ENCODE measurements at places on chromosomes 12 and 14.

- DNase-seq, result no peak
Measured at GRCh38 chr12:19276767-19277166, 147.2 kb downstream of the PLEKHA5 start.

- DNase-seq, result no peak
Measured at GRCh38 chr12:100329800-100330199, 27.1 kb upstream of the SLC17A8 start.

DNA sequence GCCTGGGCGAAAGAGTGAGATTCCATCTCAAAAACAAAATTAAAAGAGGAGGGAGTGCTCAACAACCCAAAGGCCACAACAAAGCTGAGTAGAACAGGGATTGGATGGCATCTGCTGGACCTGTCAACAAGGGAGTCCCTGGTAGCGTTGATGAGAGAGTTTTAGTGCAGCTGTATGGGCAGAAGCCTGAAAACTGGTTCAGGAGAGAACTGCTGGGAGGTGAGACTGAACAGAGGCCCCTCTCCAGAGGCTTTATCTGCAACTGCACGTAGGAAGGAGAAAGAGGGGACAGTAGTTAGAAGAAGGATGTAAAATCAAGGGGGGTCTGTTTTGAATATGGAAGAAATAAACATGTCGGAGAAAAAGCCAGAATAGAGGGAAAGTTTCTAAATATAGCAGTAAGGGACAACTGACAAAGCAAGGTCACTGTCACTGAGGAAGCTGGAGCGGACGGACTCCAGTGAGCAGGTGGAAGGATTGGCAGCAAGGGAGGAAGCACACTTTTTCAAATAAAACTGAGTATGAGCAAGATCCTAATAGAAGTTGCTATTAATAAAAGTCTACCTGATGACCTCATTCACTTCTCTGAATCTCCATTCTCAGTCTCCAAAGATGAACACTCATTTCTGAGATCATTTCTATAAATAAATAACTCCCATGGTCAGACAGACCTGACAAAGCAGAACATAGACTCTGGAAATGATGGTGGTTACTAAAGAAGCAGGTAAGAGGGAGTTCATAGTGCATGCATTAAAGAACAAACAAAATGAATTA lies 11.8 kb upstream of the ATF1 start:
- DNase-seq, result peak; percentile 17

DNA sequence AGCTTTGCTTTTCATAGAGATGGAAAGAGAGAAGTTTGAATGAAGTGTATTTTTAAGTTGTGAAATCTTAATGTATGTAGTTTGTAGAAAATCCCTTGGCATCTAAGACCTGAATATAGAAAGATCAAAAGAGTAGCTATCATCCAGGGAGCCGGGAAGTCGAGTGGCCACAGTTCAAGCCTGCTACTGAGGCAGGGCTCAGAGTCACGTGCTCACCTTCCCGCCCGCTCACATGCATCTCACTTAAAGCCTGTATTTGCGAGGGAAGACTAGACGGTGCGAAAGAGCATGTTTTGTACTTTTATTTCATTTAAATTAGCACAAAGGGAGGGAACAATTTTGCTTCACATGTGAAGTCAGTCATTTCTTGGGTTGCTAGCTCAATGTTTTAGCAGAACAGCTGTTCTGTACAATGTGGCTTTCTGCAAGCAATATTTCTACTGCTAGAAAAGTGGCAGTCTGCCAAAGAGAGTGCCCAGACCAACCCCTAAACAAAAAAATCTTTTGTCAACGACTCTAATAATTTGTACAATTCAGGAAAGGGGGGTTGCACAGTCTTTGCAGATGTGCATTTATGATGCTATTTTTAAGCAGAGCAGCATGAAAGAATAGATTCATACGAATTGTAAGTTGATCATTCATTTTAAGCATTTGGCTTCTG lies 290.7 kb downstream of the NPAS3 start:
- DNase-seq, result peak; percentile 17

DNA sequence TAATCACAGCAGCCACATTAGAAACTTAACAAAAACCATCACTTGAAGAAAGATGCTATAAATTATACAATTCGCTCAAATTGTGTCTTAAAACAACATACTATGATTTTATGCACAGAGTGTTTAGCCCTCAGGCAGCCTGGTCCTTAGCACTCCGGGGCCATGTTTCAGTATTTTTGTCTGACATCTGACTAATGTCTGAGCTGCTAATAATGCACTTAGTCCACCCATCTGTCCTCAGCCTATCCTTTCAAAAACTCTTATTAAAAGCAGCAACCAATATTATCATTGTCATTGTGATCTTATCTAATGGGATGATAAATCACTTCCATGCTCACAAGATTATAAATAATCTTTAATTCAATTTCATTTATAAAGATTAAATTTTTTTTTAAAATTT lies 602.7 kb upstream of the FOXG1 start:
- no peak for DNase-seq

DNA sequence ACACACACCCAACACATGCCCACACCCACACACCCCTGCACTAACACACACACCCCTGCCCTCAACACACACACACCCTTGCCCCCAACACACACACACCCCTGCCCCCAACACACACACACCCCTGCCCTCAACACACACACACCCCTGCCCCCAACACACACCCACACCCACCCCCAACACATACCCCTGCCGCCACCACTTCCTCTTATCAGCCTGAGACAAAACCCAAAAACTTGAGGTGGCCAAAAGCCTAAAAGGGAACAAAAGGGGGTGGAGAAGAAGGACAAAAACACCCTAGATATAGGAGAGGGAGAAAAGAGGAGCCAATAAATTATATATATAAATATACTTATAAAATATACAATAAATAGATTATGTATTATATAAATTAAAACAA lies 9.1 kb upstream of the DEGS2 start:
- DNase-seq, result no peak

DNA sequence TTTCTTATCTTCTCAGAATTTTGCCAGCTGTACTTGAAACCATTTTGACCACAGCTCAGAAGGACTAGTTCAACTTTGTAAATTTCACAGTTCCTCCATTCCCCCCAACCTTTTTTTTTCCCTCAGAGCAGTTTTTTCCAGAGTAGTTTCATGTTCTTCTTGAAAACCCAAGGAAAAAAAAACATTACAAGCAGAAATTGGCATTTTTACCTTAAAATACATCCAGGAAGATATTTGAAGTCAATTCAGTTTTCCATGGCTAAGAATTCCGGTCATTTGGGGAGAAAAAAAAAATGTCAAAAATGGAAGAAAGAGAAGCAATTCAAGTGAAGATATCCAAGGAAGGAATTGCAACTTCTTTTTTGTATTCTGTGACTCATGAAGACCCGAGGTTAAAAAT lies 39.5 kb downstream of the SYNE2 start:
- no peak for DNase-seq

GRCh38 chr12:120993496-120993895 lies 15.2 kb downstream of the HNF1A start:
- DNase-seq, result no peak

- DNase-seq, result peak; percentile 31
Measured at GRCh38 chr14:86404425-86404824, 874.5 kb downstream of the FLRT2 start.

GRCh38 chr14:93239869-93240677 lies 33.0 kb downstream of the UBR7 start:
- DNase-seq, result peak; percentile 80

GRCh38 chr14:32480337-32480736 lies 151.2 kb downstream of the AKAP6 start:
- peak; percentile 39 for DNase-seq

DNA sequence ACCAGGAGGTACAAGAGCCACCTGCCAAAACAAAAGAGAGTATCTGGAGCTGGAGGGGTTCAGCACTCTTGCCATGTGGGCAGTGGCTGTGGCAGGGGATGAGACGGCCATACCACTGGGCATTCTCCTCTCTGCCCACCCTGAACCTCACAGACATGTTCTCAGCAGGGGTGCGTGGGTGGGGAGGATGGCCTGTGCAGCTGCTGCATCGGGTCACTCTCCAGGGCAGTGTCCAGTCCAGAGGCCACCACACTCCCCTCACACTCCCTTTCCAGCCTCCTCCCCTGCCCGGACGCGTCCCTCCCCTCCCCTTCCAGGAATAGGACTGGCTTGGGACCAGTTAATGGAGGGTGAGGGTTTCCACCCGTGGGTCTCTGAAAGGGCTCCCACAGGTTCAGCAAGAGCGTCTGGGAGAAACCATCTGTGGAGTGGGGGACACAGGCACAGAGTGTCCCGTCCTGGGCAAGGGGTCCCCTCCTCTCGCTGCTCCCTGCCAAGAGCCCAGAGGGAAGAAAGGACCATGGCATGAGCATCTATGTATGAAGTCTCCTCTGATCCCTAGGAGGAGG lies 501 bp downstream of the C1R start:
- DNase-seq, result no peak

GRCh38 chr14:68076451-68076850 lies 256.9 kb downstream of the RAD51B start:
- DNase-seq, result peak; percentile 52

- no peak for DNase-seq
Measured at GRCh38 chr12:131920902-131921840, 7.9 kb upstream of the PUS1 start.

- DNase-seq, result no peak
Measured at GRCh38 chr12:81114226-81114625, 36.3 kb downstream of the ACSS3 start.

GRCh38 chr14:90731487-90731886 lies 84.7 kb downstream of the TTC7B start:
- no peak for DNase-seq
